ENCODE measurements at places on chromosomes 4 and X.

DNA sequence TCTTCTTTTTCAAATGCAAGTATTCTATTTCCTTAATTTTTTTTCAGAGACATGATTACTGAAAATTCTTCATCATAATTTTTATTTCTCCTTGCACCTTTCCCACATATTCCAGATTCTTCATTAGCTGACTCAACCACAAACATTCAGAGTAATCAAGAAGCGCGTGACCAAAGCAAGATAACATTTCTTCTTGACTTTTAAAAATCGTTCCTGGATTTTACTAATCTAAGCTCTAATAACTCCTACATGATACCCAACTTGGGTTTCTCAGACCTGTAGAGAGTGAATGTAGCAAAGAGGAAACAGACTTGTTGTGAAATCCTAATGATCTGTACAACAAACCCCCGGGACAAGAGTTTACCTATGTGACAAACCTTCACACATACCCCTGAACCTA is 615.0 kb downstream of the TMA16 start:
- no peak for DNase-seq

GRCh38 chrX:19772096-19772821 is 115.1 kb downstream of the SH3KBP1 start:
- DNase-seq, result no peak

DNA sequence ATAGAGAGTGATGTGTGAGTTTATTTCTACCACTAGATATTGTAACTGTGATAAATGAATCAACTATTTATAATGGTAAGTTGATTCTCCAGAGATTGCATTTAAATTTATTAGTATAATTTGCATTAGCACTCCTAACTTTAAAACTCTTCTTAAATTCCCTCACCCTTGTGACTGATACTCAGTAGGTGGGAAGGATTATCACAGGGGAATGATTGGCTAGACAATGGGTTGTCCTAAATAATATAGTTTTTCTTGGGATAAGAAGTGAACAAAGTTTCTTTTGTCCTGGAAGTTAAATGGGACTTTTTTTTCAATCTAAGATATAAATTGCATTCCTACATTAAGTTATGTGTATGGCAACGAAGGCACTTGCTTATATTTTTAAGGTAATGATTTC is 169.2 kb upstream of the PITX2 start:
- no peak for DNase-seq

GRCh38 chr4:150976478-150977118 is 38.5 kb downstream of the LRBA start:
- DNase-seq, result no peak

All from activated CD4-positive, alpha-beta T cell treated with anti-CD3 and anti-CD28 coated beads, Interleukin-2, amount 50 U/mL, for 24 hours (primary cell).